ENCODE measurements at places on chromosomes 2 and 18.
A peak's percentile ranks its signal among the peaks of the same experiment; 100 is the strongest.

- no peak for DNase-seq
Measured at GRCh38 chr2:151670346-151670745, 63.9 kb downstream of the NEB start.

DNA sequence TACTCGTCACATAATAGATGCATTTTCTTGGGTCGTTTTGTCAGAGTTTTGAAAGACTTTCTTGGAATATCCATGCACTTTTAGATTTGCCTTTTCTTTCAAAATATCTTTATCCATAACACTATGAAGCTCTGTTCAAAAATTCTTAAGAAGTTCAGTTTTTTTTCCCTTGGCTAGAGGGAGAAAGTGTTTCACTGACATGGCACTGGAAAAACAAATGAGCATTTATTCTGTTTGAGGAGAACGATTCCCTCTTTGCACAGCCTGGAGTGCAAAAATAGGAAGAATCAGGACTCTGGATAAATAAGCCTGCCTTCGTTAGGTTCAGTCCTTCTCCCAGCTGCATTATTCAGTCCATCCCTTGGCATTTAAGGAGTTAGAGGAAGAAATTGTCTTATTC, 91.0 kb upstream of the RPE start:
- DNase-seq, result no peak

DNA sequence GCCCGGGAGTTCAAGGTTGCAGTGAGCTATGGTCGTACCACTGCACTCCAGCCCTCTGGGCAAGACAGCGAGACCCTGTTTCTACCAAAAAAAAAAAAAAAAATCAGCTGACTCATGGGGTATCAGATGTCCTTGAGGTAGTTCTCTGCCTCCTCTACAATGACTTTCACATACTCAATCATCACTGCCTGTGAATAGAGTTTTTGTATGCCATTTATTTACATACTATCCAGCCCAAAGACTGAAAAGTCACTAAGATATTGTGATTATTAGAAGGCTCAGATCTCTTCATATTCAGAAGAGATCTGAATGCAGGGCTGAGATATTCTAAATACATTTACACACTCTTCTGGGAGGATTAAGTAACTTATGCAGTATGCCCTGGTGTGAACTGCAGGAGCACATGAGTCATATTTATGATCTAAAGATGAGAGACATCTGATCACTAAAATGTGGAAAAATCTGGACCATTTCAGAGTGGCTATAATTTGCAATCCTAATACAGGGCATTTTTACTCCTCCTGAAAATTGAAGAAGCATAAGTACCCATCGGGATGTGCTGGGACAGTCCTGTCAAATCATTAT, 38.9 kb downstream of the KLF7 start:
- peak; percentile 57 for DNase-seq

DNA sequence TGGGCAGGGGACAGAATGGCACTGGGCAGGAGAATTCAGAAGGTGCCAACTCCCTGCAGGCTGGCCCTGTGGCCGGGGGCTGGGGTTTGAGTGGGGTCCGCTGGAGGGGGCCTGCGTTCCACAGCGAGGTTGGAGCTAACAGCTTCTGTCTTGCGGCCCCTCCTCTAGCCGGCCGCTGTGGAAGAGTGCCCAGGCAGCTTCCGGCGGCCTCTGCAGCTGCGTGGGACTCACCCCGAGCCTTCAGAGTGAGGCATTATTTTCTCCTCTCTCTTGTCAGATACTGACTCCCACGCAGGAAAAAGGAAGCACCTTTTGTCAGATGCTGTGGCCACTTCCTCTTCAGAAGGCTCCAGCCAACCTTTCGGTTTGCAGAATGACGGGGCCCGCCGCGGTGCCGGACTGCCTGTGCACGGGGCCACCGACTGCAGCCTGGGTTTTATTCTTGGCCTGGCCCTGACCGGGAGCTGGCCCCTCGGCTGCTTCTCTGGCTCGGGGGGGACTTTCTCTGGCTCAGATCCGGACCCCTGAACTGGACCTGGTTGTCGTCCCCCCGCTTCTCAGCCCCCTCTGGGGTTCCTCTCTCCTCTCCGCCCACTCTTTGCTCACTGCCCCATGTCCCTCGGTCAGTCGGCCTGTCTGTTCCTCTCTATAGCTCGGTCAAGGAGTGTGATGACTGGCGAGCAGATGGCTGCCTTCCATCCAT, 40.1 kb downstream of the ARHGAP25 start:
- peak; percentile 77 for DNase-seq

GRCh38 chr2:197088694-197089093, 162.2 kb upstream of the PGAP1 start:
- DNase-seq, result no peak
